Upper lobe of right lung (tissue), 1 donor: ENCODE measurements at places on chromosomes 12 and 14. TPM values are rescaled to one million over a fixed set of nuclear protein-coding genes. Genes with fewer than 3 reads are reported as not detected.

CELA1 gene
- not detected for total RNA-seq

TTC9 gene
- 6.7 TPM for total RNA-seq

HHIPL1 gene
- 1.6 TPM for total RNA-seq

SLC38A4 gene
- total RNA-seq, result 1.9 TPM

TAS2R50 gene
- total RNA-seq, result 0.55 TPM

MYH6 gene
- 3.4 TPM for total RNA-seq

LIN7A gene
- total RNA-seq, result 18.9 TPM

LTBR gene
- total RNA-seq, result 156 TPM

EIF2S3B gene
- total RNA-seq, result 0.52 TPM

TMED10 gene
- 303 TPM for total RNA-seq

TAS2R43 gene
- not detected for total RNA-seq

DHRS2 gene
- 0.61 TPM for total RNA-seq

POLE2 gene
- 0.98 TPM for total RNA-seq

GRCh38 chr14:68513838-68514607 is 278.8 kb downstream of the ZFP36L1 start:
- H3K4me1 ChIP-seq, result peaks cover 45% of the 10 kb centered on the region
- no peaks in the 10 kb centered on the region for H3K36me3 ChIP-seq
- no peaks in the 10 kb centered on the region for H3K27me3 ChIP-seq
- no peak overlapping the region for H3K4me3 ChIP-seq

GRCh38 chr12:111753144-111753881 is 13.4 kb upstream of the ALDH2 start:
- DNase-seq, result peak; percentile 83
- no peaks in the 10 kb centered on the region for H3K27me3 ChIP-seq
- H3K4me1 ChIP-seq, result peaks cover 22% of the 10 kb centered on the region

DNA sequence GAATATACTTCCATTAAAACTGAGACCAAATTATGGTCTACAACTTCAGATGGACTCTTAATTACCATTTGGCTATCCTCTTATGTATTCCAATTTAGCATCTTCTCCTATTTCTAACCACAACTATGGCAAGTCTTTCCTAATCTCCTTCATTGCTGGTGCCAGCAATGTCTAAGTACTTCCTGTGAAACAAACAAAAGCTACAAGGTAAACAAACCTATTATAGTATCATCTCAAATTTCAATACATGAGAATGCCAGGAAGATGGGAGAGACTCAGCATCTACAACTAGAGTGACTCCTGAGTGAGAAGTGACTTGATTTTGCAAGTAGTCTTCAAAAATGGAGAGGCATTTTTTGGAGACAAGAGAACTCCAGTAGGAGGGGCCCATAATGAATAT is 202.9 kb upstream of the ATXN7L3B start:
- no peaks in the 10 kb centered on the region for H3K36me3 ChIP-seq
- no peaks in the 10 kb centered on the region for H3K27me3 ChIP-seq
- no peak overlapping the region for H3K27ac ChIP-seq
- DNase-seq, result no peak

DNA sequence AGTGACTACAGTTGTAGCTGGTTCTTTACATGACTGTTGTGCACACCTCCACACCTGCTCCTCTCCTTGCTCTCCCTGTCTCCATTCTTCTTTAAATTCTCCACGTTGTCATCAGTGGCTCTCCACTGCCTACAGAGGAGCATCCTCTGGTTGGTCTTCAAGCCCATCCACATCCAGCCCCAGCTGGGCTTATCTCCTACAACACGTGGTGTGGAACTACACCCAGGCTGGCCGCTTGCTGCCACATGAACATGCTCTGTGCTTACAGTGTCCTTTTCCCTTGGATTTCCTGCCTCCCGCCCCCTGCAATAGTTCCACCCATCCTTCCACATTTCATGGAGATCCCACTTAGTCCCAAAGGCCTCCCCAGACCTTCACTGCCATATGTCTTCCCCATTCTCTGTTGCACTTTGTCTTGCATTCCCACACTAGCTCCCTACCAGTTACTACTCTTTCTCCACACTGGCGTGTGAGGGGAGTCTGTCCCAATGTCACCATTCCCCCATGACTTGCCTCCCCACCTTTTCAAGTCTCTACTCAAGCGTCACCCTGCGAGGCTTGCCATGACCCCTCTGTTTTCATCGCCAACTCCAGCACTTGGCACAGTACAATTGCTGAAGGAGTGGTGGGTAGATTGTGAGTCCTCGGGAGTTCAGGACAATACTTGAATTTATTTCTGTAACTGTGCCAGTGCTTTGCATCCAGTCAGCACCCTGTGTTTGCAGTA is 9.8 kb upstream of the MCRS1 start:
- no peak overlapping the region for H3K27ac ChIP-seq
- DNase-seq, result no peak
- peaks cover 10% of the 10 kb centered on the region for H3K4me1 ChIP-seq
- no peak overlapping the region for H3K4me3 ChIP-seq
- no peaks in the 10 kb centered on the region for H3K27me3 ChIP-seq

DNA sequence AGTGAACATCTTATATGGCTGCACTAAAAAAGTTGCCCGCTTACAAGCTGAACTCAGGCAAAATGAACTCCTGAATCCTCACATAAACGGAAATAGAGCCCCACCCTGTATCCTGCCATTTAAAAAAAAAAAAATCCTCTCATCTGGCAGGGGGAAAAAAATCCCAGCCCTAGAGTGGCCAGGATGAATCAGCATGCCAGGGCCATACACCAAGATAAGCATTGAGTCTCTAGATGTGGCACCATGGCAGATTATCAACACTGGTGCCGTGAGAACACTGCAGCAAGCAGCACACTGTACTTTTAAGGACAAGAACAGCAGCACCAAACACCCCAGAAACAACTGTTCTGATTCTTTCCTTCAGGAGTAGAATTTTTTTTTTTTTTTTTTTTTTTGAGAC is 65.5 kb downstream of the RASSF3 start:
- H3K27me3 ChIP-seq, result no peaks in the 10 kb centered on the region
- H3K4me3 ChIP-seq, result no peak overlapping the region
- peaks cover 4% of the 10 kb centered on the region for H3K36me3 ChIP-seq
- peak overlapping the region; percentile 47 for H3K27ac ChIP-seq
- DNase-seq, result no peak
- H3K4me1 ChIP-seq, result peaks cover 86% of the 10 kb centered on the region

DNA sequence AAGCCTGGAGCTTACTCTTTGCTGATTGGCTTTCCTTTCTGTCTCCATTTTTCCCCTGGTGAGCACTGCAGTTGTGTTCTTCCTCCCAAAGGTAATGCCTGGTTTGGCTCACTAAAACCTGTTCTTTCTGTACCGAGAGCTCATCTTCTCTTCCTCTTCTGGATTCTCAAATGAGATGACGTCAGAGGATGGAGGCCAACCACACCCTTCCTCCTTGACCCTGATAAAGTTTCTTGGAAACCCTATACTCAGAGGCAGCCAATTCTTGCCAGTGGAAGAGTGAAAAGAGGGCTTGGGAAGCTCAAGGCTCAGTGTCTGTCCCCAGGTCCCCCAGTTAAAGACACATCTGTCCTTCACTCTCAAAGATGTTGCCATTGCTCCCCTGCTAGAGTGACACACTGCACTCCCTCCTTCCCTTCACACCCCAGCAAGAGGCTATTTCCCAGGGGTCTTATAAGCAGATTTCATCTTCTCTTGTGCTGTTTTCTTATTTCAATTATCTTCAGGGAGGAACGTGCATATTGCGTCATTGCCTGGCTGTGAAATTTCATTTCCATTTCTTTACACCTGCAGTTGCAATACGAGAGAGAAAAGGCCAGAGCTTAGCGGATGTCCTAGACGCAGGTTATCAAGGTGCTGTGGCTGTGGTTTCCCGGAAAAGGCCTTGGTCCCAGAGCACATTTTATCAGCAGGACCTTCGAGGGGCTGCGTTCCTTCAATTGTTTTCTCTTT is 27.3 kb downstream of the NTF3 start:
- H3K36me3 ChIP-seq, result no peaks in the 10 kb centered on the region
- peaks cover 4% of the 10 kb centered on the region for H3K4me1 ChIP-seq
- H3K4me3 ChIP-seq, result no peak overlapping the region
- no peak for DNase-seq

GRCh38 chr12:131171029-131171428 is 217.3 kb downstream of the ADGRD1 start:
- no peaks in the 10 kb centered on the region for H3K27me3 ChIP-seq
- H3K4me1 ChIP-seq, result no peaks in the 10 kb centered on the region
- H3K27ac ChIP-seq, result no peak overlapping the region
- DNase-seq, result no peak
- no peaks in the 10 kb centered on the region for H3K36me3 ChIP-seq

GRCh38 chr12:88723219-88723618 is 142.9 kb upstream of the KITLG start:
- DNase-seq, result no peak
- no peaks in the 10 kb centered on the region for H3K36me3 ChIP-seq
- H3K27me3 ChIP-seq, result no peaks in the 10 kb centered on the region

GRCh38 chr12:123200414-123200813 is 32.5 kb downstream of the MPHOSPH9 start:
- peaks cover 25% of the 10 kb centered on the region for H3K36me3 ChIP-seq
- H3K4me1 ChIP-seq, result no peaks in the 10 kb centered on the region
- no peaks in the 10 kb centered on the region for H3K27me3 ChIP-seq

DNA sequence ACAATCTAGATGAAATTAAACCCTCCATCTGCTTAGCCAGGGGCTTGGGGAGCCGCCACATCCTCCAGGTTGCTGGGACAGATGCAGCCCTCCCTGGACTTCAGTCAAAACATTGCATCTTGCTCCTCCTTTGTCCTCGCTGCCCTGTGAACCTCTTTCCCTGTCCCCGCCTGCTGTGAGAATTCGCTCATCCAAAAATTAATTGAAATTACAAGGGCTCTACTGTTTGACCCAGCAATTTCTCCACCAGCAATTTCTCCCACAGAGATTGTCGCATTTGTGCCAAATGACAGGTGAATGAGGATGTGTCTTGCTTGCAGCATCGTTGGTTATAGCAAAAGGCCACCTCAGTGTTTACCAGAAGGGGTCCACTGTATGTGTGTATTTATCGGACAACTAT is 5.0 kb upstream of the POP5 start:
- H3K4me1 ChIP-seq, result peaks cover 15% of the 10 kb centered on the region
- H3K27ac ChIP-seq, result no peak overlapping the region
- H3K4me3 ChIP-seq, result no peak overlapping the region
- no peaks in the 10 kb centered on the region for H3K36me3 ChIP-seq
- no peaks in the 10 kb centered on the region for H3K27me3 ChIP-seq
- DNase-seq, result no peak

GRCh38 chr14:59755409-59756135 is 115.0 kb downstream of the RTN1 start:
- no peaks in the 10 kb centered on the region for H3K36me3 ChIP-seq
- H3K4me1 ChIP-seq, result no peaks in the 10 kb centered on the region
- no peak overlapping the region for H3K27ac ChIP-seq
- no peaks in the 10 kb centered on the region for H3K27me3 ChIP-seq

GRCh38 chr14:91041450-91041849 is 19.0 kb downstream of the RPS6KA5 start:
- H3K36me3 ChIP-seq, result no peaks in the 10 kb centered on the region
- no peaks in the 10 kb centered on the region for H3K27me3 ChIP-seq
- no peak overlapping the region for H3K27ac ChIP-seq
- no peaks in the 10 kb centered on the region for H3K4me1 ChIP-seq
- H3K4me3 ChIP-seq, result no peak overlapping the region
- DNase-seq, result no peak

DNA sequence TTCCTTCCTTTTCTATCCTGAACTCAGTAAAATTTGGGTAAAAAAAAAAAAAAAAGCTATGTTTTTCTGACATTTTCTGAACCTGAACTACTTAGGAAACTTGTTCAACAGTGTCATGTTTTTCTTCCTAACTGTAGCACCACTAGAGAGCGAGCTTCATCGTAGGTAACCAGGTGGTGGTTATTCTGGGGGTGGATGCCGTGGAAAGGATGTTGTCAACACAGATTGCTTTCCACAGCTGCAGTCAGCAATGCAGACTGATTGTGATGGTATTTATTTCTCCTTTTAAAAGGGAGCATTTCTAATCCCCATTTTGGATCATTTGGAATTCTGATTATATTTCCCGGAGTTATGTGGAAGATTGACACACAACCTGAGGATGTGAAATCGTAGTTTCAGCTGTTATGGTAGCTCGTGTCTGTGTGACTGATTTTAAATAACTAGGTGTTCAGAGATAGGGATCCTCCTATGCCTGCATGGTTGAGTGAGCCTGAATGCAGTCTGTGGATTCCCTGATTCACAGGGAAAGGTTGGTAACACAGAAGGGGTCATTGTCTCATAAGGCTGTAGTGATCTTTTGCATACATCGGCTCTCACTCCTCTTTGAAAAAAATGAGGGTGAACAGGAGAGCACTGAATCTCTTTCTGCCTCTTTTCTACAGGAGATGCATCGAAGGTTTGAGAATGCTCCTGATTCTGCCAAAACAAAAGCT is 113.2 kb downstream of the ERC1 start:
- DNase-seq, result no peak
- H3K27me3 ChIP-seq, result no peaks in the 10 kb centered on the region
- no peaks in the 10 kb centered on the region for H3K36me3 ChIP-seq
- no peaks in the 10 kb centered on the region for H3K4me1 ChIP-seq
- no peak overlapping the region for H3K27ac ChIP-seq
- H3K4me3 ChIP-seq, result no peak overlapping the region

GRCh38 chr12:64293654-64294364 is 71.7 kb upstream of the KICS2 start:
- H3K27me3 ChIP-seq, result no peaks in the 10 kb centered on the region
- H3K27ac ChIP-seq, result no peak overlapping the region
- H3K4me3 ChIP-seq, result no peak overlapping the region

- DNase-seq, result no peak
- no peaks in the 10 kb centered on the region for H3K4me1 ChIP-seq
- H3K4me3 ChIP-seq, result no peak overlapping the region
- H3K36me3 ChIP-seq, result no peaks in the 10 kb centered on the region
- peaks cover 6% of the 10 kb centered on the region for H3K27me3 ChIP-seq
These were observed 80.8 kb downstream of the PAPOLA start for GRCh38 chr14:96582995-96583394.
